OCI-LY7 (cell line): ENCODE measurements at places on chromosomes 3 and 15.
A peak's percentile ranks its signal among the peaks of the same experiment; 100 is the strongest.

DNA sequence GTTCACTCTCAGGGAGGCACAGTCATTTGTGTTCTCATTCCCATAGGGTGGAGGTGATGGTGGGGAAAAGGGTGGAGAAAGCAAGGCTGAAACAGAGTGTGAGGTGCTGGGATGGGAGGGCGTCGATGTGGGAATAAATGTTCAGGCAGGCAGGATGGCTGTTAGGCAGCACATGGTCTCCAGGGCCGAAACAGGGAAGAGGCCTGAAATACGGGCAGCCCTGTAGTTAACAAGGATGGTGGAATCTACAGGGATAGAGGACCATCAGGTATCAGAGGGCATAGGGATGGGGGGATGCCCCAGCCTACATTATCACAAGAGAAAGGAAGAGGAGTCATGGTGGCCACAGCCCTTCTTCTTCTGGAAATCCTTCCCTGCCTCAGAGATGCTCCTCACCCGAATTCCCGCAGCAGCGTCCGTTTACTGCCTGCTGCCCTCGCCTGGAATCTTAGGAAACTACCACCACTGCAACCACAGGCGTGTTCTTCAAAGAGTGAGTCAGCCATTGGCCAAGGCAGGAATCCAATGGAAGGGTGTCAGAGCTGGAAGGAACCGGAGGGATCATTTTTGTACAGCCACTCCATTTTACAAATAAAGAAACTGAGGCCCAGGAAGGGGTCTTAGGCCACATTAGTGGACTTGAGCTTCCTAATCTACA, 49.7 kb upstream of the POMGNT2 start:
- DNase-seq, result no peak

DNA sequence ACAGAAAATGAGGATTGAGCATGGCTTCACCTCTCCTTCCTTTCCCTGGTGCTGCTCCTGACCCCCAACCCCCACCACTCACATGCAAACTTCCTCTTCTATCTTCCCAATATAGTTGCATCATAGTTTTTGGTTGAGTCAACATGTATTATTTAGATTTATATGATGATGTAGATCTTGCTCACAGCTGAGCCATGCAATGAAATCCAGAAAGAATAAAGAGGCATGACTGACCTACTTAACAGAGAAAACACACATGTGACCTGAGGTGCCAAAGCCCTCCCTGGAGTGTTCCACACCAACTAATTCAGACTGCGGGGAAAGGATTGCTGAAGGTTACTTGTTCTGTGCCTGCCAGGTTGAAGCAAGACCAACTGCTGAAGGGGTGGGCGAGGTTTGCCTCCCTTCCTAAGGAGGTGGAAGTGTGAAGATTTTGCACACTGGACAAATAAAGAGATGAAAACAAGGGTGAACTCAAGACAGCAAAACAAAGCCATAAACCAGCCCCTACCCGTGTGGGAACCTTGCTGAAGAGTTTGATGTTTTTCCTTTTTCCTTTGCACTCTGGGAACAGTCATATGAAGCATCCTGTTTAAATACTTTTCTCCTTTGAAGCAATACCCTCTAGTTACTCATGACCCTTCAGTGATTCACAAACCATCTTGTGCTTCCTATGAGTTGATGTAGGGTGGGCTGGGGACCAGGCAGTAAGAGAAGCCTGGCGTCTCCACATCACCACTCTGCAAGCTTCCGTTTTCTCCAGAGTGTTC, 155.2 kb upstream of the UBE2E1 start:
- no peak for DNase-seq

- no peak for DNase-seq
Observed at GRCh38 chr15:25653371-25653770, 209.8 kb downstream of the ATP10A start.

DNA sequence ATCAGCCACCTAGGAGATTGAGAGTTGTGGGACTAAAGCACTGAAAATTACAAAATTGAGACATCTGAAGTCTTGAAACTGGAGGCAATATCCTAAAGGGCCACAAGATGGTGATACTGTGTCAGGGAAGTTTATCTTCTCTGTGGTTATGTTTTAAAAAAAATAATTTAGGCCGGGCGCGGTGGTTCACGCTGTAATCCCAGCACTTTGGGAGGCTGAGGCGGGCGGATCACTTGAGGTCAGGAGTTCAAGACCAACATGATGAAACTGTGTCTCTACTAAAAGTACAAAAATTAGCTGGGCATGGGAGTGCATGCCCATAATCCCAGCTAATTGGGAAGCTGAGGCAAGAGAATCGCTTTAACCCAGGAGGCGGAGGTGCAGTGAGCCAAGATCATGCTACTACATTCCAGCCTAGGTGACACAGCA, 17.9 kb upstream of the NIT2 start:
- DNase-seq, result peak; percentile 64

- no peak for DNase-seq
Observed at GRCh38 chr15:96358821-96359615, 28.5 kb downstream of the NR2F2 start.

GRCh38 chr3:134426660-134427181, 52.5 kb upstream of the AMOTL2 start:
- no peak for DNase-seq

DNA sequence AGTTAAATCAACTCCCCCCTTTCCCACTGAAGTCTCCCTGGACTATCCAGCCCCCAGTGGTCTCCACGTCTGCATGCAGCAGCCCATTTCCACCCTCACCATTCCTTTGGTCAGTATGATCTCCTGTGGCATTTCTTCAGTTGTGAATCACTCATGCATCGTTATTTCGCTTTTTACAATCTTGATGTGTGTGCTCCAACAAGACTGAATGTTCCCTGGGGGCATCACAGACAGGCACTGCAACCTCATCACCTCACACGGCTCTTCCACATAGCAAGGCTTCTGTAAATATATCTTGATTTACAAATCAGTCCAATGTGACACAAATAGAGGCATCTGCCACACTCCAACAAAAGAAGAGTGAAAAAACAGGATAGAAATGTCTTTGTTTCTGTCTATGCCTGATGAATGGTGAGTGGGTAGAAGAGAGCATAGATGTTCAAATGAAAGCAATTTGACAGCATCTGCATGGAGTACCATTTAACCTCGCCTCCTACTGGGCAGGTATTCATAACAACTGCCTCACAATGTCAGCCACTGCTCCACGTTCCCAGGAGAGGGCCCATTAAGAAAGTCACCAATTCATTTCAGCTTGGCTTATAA, 5.2 kb downstream of the HEG1 start:
- DNase-seq, result no peak

DNA sequence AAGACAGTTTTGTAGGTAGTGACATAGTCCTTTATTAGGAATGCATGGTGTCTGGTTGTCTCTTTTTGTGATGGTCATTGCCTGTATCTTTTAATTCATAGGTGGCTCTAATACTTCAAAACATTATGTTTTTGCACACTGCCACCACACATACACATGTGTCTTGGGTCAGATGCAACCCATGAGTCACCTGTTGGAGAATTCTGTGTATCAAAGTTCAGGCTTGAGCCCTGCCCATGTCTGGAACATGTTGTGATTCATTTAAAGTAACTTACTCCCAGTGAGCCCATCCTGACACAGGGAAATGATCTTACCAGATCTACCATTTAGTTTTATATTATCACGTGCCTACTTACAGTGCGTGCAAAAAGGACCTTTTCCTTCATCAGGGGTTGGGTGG, 142.7 kb downstream of the GHSR start:
- no peak for DNase-seq

DNA sequence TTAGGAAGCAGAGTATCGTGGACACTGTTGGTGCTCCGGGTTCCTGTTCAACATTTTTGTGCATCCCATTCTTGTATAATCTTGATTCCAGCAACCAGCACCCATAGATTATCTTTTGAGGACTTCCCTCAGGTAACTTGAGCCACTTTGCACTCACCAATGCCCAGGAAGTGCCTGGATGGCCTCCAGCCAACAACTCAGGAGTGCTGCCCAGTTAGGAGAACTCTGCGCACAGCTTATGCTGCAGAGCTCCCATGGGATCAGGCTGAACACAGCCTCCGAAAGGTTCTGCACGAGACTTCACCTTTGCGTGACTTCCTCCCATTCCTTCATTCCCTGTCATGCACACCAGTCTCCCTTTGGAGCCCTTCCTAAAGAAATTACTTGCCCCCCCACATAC, 64.3 kb upstream of the LRRN1 start:
- no peak for DNase-seq

GRCh38 chr3:63964681-63965485, 52.7 kb upstream of the SCAANT1 start:
- DNase-seq, result no peak

DNA sequence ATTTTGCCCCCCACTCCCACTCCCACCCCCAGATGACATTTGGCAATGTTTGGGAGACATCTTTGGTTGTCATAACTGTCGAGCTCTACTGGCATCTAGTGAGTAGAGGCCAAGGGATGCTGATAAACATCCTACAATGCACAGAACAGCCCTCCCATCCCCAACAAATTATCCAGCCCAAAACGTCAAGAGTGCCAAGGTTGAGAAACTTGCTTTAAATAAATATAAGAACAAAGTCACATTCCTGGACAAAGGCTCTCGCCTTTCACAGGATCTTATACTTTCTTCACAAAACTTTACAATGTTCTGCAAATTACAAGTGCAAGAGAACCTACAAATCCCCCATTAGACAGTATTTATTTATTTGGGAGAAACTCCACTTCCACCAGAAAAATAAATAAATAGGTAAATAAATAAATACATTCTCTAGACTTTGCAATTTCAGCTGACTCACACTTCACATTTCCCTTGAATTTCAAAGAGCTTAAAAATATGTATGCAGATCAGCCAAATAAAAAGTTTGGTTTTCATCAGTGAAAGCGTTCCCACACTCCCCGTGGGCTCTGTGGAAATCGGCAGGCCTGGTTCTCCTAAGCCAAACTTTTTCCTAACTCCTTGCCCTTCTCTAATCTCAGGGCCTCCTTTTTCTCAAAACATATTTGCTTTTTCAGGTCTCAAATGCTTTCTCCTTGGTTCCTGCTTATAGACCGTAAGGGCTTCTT, 12.7 kb upstream of the CPA3 start:
- DNase-seq, result no peak

- no peak for DNase-seq
Observed at GRCh38 chr15:100515758-100516157, 13.0 kb downstream of the CERS3 start.

DNA sequence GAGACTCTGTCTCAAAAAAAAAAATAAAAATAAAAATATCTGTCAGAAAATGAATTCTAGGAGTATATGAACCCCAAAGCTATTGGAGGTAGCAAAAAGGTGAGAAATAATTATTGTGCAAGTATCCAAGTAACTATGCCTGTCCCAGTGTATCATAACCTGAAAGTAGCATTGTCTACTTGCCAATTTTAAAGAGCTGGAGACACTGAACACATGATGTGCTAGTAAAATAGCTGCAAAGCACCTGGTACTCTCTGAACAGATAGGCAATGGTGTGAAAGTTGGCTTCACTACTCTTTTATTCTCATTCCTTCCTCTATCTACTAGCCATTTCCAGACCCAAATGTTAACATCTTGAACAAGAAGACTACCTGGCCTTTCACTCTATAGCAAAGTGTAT, 208.9 kb downstream of the FOXP1 start:
- DNase-seq, result no peak

- DNase-seq, result no peak
Observed at GRCh38 chr3:172749230-172749965, 1.1 kb upstream of the ECT2 start.

GRCh38 chr15:73601451-73602445, 31.4 kb downstream of the NPTN start:
- no peak for DNase-seq

- DNase-seq, result no peak
Observed at GRCh38 chr3:128235207-128235926, 82.1 kb downstream of the EEFSEC start.

GRCh38 chr3:50316657-50317242, 5.8 kb downstream of the HYAL2 start:
- DNase-seq, result peak; percentile 42

GRCh38 chr3:988785-989184, 104.0 kb upstream of the CNTN6 start:
- no peak for DNase-seq

DNA sequence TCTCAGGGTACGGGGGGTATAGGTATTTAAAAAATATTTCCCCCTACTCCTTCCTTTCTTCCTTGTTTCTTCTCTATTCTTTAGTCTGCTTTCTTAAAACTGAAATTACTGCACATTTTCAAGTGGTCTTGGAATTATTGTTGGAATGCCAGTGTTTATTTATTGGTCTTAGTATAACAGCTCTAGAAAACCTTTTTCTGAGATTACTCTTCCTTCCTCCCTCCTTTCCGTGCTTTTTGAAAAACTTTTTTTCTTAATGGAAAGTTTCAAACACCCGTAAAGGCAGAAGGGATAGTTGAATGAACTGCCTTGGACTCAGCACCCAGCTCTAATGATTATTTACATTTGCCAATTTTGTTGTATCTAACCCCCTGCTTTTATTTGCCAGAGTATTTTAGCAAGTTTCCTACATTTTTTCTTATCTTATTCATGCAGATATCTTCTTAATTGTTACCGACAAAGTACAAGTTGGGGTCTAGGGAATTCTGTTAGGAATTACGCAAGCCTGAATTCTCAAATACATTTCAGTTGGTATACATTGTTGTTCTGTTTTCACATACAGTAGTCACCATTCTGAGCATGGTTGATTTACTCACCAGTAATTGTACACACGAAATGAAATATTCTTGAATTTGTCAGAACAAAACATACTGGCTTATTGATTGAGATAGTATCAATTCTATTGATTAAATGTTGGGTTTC, 36.2 kb downstream of the KAT2B start:
- no peak for DNase-seq

GRCh38 chr3:143445118-143445517, 325.5 kb downstream of the CHST2 start:
- DNase-seq, result no peak

GRCh38 chr3:132268956-132269355, 48.3 kb upstream of the ACP3 start:
- DNase-seq, result peak; percentile 14

DNA sequence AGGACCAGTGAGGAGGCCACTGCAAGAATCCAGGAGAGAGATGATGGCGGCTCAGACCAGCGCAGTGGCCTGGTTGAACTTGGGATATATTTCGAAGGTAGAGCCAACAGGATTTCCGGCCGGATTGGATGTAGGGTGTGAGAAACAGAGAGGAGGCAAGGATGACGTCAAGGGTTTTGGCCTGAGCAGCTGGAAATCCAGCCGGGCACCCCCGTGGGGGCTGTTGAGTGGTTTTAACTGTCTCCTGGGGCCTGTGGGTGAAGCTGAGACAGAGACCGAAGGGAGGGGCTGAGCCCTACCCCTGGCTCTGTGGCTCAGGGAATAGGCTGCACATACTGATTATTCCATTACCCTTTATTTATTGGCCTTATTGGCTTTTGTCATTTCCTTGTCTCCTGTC, 45.7 kb downstream of the EXOG start:
- DNase-seq, result no peak

GRCh38 chr3:148839805-148840204, 12.2 kb downstream of the CPB1 start:
- DNase-seq, result peak; percentile 1

- no peak for DNase-seq
Observed at GRCh38 chr15:100722551-100723314, 120.3 kb downstream of the ASB7 start.
